ENCODE measurements at places on chromosomes 1 and 21. TPM values are rescaled to one million over a fixed set of nuclear protein-coding genes. Genes with fewer than 3 reads are reported as not detected.

DNA sequence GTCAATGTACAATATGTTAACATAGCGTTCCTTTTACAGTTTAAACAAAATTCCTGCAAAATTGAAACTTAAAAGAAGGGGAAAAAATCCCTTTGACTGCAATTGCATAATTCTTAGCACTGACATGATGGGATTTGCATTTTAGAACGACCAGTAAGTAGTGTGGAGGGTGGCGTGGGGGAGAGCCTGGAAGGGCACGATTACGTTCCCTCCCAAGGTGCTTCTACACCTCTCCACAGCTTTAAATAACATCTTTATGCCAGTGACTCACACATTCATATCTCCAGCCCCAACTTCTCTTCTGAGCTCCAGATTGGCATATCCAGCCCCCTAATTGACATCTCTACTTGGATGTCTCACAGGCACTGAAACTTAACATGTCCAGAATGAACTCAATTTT lies 64.3 kb downstream of the OLFML3 start:
- no peak for DNase-seq

GRCh38 chr1:81408419-81408818 lies 392.3 kb upstream of the ADGRL2 start:
- DNase-seq: no peak

DNA sequence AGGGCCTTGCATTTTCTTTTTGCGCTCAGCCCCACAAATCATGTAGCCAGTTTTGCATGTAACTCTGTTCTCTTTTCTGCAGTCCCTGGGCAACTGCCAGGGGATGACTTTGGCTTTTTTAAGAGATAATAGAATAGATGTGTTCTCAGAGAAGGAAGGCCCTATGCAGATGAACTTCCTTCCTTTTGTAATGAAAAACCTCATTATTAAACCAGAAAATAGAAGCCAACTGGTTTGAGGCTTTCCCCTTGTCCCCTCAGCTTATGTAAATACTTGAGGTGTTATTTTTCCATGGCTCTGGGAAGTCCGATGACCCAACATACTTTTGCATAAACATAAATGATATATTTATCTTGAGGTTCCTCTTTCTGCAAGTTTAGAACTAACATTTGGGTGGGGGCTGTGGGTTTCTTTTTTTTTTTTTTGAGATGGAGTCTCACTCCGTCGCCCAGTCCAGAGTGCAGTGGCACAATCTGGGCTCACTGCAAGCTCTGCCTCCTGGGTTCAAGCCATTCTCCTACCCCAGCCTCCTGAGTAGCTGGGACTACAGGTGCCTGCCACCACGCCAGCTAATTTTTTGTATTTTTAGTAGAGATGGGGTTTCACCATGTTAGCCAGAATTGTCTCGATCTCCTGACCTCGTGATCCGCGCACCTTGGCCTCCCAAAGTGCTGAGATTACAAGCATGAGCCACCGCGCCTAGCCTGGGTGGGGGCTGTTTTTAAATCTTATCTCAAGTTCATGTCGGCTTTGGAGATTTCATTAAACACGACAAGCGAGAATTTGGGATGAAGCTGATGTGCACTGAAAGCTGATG lies 14.4 kb upstream of the FCRL5 start:
- DNase-seq: no peak

- DNase-seq: no peak
These were observed 688.4 kb downstream of the USP25 start for GRCh38 chr21:16418226-16418625.

TMOD4 gene
- not detected for total RNA-seq

All from HepG2 (cell line).